ENCODE measurements at places on chromosomes 13 and 19.

DNA sequence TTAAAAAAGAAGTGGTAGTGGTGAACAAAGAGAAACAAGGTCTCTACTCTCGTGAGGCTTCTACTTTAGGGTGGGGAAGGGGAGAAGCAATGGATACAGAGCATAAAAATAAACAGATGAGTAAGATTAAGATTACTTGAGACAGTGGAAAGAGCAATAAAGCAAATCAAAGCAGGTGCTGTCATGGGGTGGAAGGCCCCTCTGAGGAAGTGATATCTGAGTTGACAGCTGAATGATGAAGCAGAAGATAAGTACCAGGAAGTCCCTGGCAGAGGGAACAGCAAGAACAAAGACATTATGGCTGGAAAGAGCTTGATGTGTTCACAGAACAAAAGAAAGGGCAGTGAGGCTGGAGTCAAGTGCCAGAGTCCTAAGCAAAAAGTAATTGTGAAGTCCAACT, 221.8 kb downstream of the ENOX1 start:
- DNase-seq: peak; percentile 37

DNA sequence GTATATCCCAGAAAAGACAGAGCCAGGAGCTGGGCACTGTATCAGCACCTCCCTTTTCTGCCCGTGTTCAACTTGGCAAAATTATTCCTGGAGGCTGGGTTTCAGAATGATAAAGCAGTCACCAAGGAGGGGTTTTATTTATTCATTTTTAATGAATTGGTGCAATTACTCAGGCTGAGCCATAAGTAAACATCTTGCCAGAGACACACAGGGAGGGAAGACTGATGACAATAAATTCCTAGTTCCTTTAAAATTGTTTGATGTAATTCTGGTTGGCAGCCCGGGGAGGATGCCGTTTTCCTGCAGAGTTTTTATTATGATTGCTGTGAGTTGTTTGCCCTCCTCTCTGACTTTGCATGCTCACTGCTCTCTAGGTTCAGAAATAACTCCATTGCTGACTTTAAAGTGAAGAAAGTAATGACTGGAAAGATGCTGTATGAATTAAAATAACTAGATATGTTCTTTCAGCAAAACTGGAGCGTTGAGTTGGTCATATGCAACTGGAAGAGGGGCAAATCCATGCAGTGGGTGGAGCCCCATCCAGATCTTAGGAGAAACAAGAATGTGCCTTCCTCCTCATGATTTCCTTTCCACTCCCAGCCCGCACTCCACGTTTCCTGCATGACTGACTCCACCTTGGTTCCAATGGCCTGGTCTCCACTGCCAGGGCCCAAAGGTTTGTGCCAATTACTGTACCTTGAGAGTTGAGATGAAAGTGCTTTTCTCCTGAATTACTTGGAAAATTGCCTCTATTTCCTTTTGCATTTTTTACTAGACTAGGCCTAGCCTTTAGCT, 182.1 kb downstream of the RFC3 start:
- no peak for DNase-seq

GRCh38 chr13:69761581-69761980, 346.0 kb upstream of the ATXN8OS start:
- no peak for DNase-seq

DNA sequence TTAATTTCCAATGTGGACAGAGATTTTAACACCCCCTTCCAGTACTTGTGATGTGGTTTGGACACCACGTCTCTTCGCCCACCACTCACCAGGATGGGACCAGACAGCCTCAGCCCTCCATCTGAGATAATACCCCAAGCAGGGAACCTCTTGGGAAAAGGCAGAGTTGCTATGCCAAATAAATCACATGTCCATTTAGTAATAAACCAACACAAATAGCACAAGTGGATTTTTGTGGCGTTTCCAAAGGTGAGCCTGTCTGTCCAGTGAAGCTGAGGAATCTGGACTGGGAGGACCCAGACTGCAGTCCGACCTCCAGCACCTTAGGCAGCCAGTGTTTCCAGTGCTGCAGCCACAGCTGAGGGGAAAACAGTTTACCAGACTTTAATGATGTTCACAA, 34.1 kb upstream of the GAS6 start:
- no peak for DNase-seq

GRCh38 chr19:14940266-14940665, 1.0 kb upstream of the OR7C2 start:
- DNase-seq: no peak

DNA sequence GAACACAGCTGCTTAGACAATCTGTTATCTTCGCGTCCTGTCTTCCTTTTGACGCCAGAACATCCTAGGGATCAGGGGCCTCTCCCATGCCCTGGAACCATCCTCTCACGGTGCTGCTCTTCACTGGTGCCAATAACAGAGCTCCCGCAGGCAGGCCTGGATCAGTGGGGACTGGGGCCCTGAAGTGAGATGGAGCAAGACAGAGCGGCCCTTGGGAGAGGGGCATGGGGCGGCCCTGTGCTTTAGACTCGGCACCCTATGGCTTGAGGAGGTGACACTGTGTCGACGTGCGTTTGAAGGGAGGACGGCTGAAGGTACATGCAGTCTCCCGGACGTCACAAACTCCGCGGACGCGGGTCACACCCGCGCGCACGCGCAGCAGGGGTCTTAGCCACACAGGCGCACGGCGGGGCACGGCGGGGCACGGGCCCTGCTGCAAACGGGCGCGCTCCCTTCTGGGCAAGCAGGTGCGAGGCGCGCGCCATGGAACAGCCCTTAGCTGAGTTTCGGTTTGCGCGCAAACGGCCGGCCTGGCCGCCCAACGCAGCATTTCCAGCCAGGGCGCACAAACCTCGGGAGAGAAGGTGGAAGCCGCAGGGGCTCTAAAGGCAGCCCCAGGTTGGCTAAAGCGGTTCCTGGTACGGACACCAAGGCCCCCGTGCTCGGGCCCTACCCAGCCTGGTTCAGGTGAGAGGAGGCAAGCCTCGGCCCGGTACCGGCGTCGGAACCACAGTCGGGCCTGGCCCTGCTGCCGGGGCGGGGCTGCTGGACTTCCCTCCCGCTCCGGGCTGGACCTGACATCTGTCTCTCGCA, 16.5 kb upstream of the RNF17 start:
- DNase-seq: no peak

DNA sequence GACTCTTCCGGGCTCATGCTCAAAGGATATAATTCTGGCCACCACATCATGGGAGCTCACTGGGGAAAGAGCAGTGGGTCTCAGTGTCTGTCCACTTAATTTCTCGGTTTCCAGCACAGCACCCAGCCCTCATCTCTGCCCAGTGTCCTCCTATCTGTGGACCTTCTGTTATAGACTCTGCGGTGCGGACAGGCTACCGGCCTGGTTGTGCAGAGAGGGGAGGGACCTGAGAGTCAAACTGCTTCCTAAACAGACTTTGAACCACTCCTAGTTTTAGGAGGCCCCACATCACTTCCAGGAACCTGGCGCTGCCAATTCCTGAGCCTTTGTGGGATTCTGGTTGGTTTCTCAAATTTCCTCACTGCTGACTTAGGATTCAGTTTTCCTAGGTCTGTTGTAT, 59.8 kb upstream of the MED4 start:
- no peak for DNase-seq

DNA sequence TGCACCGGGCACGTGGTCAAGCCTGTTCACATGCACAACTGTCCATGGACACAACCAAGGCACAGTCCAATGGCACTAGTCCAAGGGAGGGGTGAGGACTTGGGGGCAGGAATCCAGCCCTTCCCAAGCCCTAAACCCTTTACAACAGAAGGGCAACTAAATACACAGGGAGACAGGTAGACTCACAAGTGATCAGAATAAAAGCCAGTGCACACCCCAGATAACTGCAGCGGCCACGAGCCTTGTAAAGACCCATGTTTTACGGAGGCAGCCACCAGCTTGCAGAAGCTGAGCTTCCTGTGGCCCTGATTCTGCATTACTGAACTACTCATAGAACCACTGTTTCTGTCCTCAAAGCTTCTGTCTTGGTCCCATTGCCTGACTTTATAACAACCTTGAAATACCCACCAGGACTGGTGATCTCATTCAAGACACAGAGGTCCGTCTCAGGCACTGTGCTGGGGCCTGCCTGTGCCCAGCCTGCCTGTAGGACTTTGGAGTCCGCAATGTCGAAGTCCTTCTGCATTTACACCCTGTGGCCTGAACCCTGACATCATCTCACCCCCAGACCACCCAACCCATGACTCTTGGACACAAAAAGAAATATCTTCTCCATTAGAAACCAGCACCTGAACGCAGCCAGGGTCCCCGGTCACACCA, 181.2 kb downstream of the COL4A1 start:
- no peak for DNase-seq

DNA sequence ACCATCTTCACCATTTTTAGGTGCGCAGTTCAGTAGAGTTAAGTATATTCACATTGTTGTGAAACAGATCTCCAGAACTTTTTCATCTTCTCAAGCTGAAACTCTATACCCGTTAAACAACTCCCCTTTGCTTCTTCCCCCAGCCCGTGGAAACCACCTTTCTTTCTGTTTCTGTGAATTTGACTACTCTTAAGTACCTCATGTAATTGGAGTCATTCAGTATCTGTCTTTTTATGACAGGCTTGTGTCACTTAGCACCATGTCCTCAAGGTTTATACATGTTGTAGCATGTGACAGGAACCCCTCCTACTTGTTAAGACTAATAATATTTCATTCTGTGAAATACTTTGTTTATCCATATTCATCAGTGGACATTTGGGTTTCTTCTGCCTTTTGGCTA, 52.8 kb downstream of the TNFRSF19 start:
- no peak for DNase-seq

DNA sequence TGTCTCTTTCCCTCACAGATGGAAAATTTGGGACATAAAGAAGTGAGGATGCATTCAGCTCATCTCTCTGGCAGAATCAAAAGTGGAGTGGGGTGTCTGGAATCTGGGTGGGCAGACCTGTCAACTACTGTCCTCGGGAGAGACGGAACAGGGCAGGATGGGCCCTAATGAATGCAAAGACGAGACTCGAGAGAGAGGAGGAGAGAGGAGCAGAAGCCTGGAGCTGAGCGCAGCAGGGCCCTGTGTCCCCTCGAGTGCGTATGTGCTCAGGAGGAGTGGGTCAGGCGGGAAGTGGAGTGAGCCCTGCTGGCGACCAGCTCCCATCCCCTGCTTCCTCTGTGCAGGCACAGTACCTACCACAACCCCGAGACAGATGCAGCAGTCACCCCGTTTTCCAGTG, 78.9 kb downstream of the TEX29 start:
- no peak for DNase-seq

DNA sequence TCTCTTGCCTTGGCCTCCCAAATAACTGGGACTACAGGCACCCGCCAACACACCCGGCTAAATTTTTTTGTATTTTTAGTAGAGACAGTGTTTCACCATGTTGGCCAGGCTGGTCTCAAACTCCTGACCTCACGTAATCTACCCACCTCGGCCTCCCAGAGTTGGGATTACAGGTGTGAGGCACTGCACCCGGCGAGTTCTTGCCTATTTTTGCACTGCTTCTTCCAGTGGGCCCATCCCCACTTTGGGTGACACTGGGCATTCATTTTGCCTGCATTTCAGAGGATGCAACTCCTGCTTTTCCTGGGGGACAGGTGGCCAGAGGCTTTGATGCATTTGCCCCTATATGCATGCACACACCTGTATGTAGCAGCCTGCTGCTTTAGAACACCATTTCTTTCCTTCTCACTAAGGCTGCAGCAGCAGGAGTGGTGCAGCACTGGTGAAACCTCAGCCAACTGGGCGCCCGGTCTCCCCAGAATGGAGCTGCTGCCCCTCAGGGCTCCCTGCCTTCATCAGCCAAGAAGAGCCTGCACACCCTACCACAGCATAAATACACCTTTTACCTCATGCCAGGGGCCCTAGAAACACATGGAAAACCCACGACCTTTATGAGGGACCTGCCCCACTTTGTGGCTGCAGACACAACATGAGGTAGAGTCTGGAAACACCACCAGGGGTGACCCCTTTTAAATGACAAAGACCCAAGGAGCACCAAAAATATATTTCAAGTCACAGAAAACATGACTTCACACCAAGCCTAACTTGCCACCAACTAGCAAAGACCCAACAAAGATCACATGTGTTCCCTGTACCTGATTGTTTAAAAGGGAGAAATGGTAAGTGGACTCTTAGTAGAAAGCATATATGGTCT, 36.8 kb upstream of the POP4 start:
- DNase-seq: no peak

GRCh38 chr13:41416276-41416675, 41.1 kb upstream of the RGCC start:
- DNase-seq: no peak

DNA sequence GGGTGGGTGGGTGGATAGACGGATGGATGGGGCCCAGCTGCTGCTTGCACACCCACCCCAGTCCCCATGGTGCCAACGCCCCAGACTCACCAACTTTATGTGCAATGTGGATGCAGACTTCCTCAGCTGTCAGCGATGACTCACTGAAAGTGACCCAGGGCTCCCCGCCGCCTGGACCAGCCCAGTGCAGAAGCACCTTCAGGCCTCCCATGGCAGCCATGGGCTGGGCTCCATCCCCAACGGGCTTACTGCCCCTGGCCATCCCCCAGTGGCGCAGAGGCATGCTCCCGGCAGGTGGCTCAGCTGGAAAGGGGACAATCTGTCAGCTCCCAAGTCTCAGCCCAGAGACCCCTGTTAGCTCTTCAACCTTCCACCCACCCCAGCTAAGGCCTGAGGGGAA, 2.2 kb downstream of the TYK2 start:
- DNase-seq: no peak

DNA sequence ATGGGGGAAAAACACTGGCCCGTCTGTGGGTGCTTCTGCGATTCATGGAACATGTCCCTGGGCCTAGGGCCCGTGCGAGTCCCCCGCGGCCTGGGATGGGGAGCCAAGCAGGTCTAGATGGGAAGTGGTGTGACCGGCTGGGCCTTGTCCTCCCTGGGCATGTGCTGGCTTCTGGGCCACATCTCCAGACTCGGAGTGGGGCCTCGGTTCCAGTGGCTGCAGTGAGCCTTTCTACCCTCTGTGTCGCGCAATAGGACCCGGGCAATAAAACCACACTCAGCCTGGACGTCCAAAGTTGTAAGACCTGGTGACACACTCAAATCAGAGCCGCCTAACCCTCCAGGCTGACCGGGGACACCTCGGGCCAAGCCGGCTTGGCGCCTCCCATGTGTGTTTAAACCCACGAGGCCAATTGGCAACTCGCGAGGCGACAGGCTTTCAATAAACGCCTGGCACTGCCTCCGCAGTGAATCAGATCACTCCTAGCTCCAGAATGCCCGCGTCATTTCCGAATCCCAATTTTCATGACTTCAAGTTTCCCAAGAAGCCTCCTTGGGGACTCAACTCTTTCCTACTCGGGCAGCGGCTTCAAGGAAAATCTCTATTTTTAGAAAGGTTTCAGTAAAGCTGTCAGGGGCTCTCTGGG, 57.3 kb downstream of the KLF2 start:
- DNase-seq: no peak

- no peak for DNase-seq
Observed at GRCh38 chr13:99366075-99366987, 59.1 kb upstream of the GPR183 start.
